ENCODE measurements at places on chromosomes 12 and 14.

- DNase-seq: no peak
Observed at GRCh38 chr12:77742631-77743030, 88.1 kb upstream of the NAV3 start.

DNA sequence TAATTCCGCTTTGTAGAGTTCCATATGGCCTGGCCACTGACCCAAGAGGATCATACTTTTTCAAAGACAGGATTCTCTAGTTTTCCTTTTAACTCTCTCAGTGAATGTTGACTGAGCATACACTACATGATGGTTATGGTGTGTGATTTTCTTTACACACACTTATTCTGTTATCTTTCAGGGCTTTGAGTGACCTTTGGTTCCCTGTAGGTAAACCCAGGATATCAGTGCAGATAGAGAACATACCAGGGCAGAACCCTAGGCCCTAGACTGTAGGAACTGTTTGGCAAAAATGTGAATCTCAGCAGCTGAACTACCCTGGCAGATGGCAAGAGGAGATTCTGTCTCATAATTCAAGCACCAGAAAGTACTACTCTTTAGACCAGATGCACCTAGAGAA lies 159.6 kb downstream of the KCNA5 start:
- no peak for DNase-seq

- no peak for DNase-seq
Observed at GRCh38 chr12:131097202-131098177, 143.8 kb downstream of the ADGRD1 start.

- DNase-seq: no peak
Observed at GRCh38 chr14:77241955-77242354, 29.1 kb downstream of the NGB start.

GRCh38 chr14:52046376-52046917 lies 22.4 kb downstream of the NID2 start:
- no peak for DNase-seq

- DNase-seq: no peak
Observed at GRCh38 chr12:89775063-89775985, 66.7 kb upstream of the ATP2B1 start.

DNA sequence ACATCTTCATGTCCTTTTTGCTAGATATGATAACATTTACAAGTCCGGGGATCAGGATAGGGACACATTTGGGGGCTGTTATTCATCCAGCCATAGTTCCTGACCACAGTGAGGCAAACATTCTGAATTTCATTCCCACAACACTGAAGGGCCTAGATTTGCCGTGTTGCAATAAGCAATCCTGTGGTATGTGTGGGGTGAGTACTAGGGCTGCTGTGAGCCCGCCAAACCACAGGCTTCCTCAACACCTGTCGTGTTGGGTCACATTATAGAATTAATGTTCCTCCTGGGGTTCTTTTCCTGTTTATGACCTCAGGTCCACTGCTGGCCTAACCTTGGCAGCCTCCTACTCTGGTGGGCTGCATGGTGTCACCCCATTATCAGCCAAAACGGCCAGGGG lies 119.2 kb downstream of the TBC1D30 start:
- DNase-seq: no peak

- no peak for DNase-seq
Observed at GRCh38 chr14:48384821-48385220, 709.4 kb upstream of the MDGA2 start.

- DNase-seq: no peak
Observed at GRCh38 chr12:93153321-93153720, 224.2 kb upstream of the EEA1 start.

DNA sequence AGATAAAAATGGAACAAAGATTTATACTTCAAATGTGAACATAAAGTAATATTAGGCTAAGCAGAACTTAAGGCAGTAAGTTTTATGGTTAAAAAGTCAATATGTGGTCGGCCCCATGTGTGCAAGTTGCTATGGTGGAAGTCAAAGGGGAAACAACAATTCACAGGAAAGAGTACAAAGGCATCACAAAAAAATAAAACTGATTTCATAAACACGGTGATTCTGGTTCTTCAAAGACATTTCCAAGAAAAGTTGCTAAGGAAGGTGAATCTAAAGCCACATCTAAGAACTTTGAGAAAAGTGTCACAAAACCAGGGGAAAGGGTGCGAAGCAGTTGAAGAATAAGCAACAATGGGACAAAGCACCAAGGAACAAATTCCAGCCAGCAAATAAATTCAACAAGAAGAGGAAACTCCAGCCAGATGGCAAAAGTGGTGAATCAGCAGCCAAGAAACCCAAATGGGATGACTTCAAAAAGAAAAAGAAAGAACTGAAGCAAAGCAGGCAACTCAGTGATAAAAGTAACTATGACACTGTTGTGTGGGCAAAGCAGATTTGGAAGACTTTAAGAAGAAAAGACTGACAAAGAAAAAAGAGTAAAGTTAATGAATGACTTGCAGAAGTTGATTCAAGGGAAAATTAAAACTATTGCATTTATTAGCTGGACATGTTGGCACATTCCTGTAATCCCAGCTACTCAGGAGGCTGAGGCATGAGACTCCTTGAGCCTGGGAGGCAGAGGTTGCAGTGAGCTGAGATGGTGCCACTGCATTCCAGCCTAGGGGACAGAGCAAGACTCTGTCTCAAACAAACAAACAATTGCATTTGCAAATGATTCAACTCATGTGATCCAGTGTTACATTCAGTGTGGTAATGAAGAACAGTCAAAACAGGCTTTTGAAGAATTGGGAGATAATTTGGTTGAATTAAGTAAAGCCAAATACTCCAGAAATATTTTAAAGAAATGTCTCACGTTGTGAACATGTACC lies 19.5 kb downstream of the PTGDR start:
- peak; percentile 8 for DNase-seq

All from globus pallidus (tissue), 1 donor.